NCI-H1417 (cell line): ENCODE measurements at places on chromosomes 16 and 17.
A peak's percentile ranks its signal among the peaks of the same experiment; 100 is the strongest.

DNA sequence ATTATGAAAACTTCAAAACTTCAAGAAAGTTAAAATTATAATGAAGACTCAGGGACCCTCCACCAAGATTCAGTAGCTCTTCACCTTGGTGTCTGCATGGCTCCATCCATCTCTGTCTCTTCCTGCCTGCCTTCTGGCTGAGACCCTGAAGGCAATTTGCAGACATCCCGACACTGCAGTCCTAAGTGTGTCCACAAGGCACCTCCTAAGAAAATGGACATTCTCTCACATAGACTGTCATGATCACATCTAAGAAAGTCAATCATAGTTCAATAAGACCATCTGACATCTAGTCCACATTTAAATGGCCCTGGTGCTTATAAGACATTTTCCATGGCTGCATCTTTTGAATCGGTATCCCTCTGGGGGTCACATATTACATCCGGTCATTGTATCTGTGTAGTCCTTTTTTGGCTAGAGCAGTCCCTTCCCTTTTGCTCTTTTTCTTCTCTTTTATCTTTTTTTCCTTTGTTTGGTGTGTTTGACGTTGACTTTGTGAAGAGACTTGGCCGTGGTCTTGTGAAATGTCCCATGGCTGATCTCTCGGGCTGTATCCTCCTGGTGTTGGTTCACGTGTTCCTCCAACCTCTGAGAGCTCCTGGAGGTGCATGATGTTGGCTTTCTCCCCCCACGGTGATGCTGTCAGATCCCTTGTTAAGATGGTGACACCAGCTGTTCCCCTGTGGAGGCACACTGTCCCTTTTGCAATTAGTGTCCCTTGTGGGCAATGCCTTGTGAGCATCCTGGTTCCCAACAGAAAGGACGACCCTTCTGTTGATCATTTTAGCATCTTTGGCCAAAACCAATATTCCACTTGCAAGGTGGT is 5.0 kb upstream of the TNFRSF13B start:
- DNase-seq, result no peak

DNA sequence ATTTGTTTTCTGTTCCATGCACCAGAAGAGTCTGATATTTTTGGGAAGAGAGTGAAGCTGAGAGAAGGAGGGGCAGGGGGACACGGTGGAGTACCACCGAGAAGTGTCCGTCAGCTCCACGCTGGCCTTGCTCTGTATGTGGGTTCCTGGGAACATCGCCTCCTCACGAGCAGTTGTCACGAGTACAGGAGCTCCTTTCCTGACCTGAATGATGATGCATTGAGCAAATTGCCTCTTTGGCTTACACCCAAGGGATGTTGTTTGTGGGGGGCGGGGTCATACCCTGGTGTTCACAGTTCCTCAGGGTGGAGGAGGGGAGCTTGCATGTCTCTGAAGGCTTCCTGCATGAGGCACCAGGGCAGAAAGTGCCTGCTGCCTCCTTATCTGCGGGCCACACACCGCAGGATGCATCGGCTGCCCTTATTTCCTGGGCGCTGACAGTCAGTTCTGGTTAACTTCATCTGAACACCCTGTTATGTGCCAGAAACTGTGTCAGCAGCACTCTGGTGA is 36.2 kb downstream of the RGS9 start:
- DNase-seq, result no peak

GRCh38 chr16:85291302-85292148 is 179.3 kb upstream of the CIBAR2 start:
- no peak for DNase-seq

DNA sequence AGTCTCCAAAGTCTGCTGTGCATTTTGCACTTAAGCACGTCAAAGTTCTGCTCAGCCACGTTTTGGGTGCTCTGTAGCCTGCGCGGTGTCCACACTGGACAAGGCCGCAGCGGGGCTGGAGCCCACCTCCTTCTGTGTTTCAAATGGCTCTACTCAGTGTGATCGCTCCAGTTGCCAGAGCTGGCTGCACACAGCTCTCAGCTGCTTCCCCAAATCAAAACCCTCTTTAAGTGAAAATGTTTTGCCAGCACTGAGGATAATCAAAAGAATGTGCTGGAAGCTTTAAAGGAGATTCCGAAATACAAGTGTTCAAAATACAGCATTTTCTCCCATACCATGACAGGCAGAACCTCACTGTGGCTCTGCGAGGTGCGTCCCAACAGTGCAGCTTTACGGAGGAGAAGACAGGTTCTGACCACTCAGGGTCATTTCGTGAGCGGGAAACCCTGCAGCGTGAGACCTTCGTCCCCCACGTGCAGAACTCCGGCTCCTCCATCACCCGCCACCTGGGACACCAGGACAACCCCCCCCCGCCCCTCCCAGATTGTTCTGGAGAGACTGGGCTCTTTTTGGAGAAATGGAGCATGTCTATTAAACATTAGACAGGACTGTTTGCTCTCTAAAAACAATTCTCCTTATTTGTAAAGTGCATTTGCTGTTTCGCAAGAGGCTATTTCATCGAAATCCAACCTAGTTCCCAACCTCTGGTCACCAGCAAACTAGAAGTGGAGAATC is 16.6 kb downstream of the TBC1D16 start:
- no peak for DNase-seq

GRCh38 chr16:69049603-69050375 is 55.7 kb upstream of the HAS3 start:
- DNase-seq, result no peak

GRCh38 chr17:4605826-4606225 is 21.5 kb downstream of the SMTNL2 start:
- DNase-seq, result no peak

GRCh38 chr17:74579900-74580299 is 12.2 kb downstream of the CD300LD start:
- no peak for DNase-seq

DNA sequence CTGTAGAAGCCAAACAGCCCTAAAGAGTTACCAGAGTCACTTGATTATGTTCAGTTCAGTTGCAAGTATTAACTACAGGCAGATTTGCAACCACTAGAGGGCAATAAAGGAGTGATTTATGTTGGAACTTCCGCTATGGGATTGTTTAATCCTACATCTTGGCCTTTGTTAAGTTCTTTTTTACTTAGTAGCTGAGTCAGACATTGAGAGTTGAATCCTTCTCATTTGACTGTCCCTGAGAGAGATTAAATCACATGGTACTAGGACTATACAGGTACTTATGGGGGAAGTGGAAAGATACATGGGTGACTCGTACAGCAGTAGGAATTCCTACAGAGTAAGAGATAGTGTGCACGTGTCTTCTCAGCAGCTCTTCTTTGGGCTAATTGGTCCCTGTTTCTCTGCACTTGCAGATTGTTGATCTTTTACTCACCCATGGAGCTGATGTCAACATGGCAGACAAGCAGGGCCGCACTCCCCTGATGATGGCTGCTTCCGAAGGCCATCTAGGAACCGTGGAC is 40.3 kb downstream of the CYB561 start:
- DNase-seq, result peak; percentile 61

DNA sequence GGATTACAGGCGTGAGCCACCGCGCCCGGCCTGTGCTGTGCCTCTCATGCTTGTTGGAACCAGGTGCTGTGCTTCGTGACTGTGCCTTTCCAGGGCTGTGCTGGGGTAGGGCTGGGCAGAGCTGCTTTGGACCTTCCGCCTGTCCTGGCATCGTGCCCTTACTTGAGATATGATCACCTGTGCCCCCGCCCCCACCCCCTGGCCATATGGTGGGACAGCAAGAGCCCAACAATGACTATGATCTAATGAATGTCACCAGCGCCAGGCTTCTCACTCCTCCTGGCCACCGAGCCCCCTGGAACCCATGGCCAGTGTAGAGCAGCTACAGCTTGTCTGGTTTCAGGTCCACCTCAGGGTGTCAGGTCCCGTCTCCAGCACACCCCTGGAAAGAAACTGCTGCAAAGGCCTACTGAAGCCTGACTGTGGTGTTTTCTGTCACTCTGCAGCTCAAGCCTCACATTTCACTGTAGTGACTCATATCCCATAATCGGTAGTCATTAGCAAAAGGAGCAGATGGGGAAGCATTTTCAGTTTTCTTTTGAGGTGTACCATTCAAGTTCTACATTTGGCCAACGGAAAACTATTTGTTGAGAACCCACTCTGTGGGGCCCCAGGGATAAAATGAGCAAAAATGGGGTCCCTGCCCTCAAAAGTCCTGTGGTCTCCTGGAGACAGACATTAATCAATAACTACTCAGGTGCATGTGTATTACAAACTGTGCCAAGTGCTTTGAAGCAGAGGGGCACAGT is 22.1 kb downstream of the FCSK start:
- no peak for DNase-seq

- no peak for DNase-seq
Observed at GRCh38 chr16:69874271-69874670, 76.9 kb upstream of the CLEC18A start.
